ENCODE measurements at places on chromosomes 12 and 14. TPM values are rescaled to one million over a fixed set of nuclear protein-coding genes. Genes with fewer than 3 reads are reported as not detected.

DNA sequence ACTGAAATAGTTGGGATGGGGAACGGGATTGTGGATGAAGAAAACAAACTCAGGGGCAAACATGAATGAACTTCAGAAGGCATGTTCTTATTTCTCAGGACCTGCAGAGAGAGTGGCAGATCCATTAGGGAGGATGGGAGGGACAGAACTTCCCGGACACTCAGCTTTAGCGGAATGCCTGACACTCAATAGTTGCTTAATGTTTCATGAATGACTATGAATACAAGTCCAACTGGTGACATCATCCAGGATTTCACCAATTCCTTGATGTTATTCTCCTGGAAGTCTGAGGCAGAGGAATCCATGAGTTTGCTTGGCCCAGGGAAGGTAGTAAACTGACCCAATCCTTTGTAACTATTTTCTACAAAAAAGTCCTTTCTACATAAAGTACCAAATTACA lies 37.8 kb upstream of the LRRC10 start:
- peak; percentile 27 for DNase-seq
- no peak overlapping the region for H3K27ac ChIP-seq
- H3K27me3 ChIP-seq, result peaks cover 11% of the 10 kb centered on the region
- H3K4me3 ChIP-seq, result no peak overlapping the region
- H3K36me3 ChIP-seq, result no peaks in the 10 kb centered on the region

GRCh38 chr14:92680781-92681650 lies 67.4 kb downstream of the LGMN start:
- peak; percentile 40 for DNase-seq
- H3K4me1 ChIP-seq, result no peaks in the 10 kb centered on the region
- peaks cover 11% of the 10 kb centered on the region for H3K36me3 ChIP-seq
- no peaks in the 10 kb centered on the region for H3K27me3 ChIP-seq
- no peak overlapping the region for H3K4me3 ChIP-seq

GRCh38 chr12:29627221-29627620 lies 129.7 kb upstream of the OVCH1 start:
- no peak for DNase-seq
- no peaks in the 10 kb centered on the region for H3K27me3 ChIP-seq
- H3K27ac ChIP-seq, result no peak overlapping the region
- H3K4me1 ChIP-seq, result no peaks in the 10 kb centered on the region
- H3K4me3 ChIP-seq, result no peak overlapping the region
- no peaks in the 10 kb centered on the region for H3K36me3 ChIP-seq

DACT1 gene
- total RNA-seq, result not detected

KITLG gene
- total RNA-seq, result 4.3 TPM
